ENCODE measurements at places on chromosomes 16 and 17. TPM values are rescaled to one million over a fixed set of nuclear protein-coding genes. Genes with fewer than 3 reads are reported as not detected.

DNA sequence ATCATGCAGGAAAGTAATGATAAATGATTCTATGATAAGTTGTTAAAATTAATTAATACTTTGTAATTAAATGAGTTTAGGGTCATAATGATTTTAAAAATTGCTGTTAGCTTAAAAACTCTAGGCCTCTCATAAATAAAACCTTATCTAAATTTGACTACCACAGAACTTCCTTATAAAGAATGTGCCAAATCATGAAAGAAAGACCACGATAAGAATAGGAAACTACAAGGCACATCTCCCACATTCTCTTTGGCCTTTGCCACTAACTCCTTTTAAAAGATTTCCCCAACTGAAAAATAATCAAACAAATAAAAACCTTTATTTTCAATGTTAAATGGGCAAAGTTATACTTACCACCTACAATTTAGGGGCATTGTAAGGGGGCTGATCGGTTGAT lies 164.6 kb upstream of the C17orf78 start:
- no peak for DNase-seq
- no peaks in the 10 kb centered on the region for H3K4me1 ChIP-seq

GRCh38 chr17:5560361-5560988 lies 23.8 kb downstream of the NLRP1 start:
- DNase-seq, result no peak
- H3K4me3 ChIP-seq, result no peak overlapping the region
- H3K4me1 ChIP-seq, result peaks cover 3% of the 10 kb centered on the region
- no peak overlapping the region for H3K27ac ChIP-seq
- H3K36me3 ChIP-seq, result peaks cover 3% of the 10 kb centered on the region
- H3K27me3 ChIP-seq, result no peaks in the 10 kb centered on the region

Gene CSH1
- total RNA-seq, result not detected

DNA sequence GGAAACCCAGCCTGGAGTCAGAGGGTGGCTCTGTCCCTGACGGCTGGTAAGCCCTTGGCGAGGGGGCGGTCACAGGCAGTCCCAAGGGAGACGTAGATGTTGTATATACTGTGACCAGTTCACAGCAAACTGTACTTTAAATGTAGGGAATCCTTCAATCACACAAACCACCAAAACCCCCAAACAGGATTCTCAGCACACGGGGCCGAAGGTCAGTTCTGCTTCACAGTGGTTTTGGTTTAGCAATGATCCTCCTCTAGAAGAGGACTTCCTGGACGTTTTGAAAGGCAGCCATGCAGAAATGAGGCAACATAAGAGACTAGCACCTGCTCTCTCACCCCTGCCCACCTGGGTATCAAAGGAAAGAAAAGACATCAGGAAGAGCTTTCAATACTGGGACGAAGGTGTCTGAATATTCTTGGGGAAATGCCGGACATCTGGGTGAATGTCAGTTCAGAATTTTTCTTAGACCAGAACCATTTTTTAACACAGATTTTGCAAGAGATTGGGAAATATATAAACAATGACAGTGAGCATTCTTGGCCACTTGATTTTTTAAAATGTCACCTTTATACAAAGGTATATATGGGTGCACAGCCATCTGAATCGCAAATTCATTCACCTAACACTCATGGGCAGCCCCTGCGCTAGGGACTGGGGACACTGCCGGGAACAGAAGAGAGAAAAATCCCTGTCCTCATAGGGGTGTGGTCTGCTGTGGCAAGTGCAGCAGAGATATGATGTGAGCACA lies 74.2 kb downstream of the CRISPLD2 start:
- peak; percentile 71 for DNase-seq
- peaks cover 1% of the 10 kb centered on the region for H3K36me3 ChIP-seq
- no peak overlapping the region for H3K4me3 ChIP-seq
- H3K27me3 ChIP-seq, result no peaks in the 10 kb centered on the region

Gene CCDC78
- total RNA-seq, result 1.8 TPM

GRCh38 chr17:49403514-49404289 lies 11.0 kb downstream of the PHB1 start:
- H3K27ac ChIP-seq, result no peak overlapping the region
- no peaks in the 10 kb centered on the region for H3K27me3 ChIP-seq
- peaks cover 21% of the 10 kb centered on the region for H3K36me3 ChIP-seq
- no peak overlapping the region for H3K4me3 ChIP-seq
- H3K4me1 ChIP-seq, result peaks cover 5% of the 10 kb centered on the region

- H3K27ac ChIP-seq, result no peak overlapping the region
- peak; percentile 21 for DNase-seq
- peaks cover 8% of the 10 kb centered on the region for H3K4me1 ChIP-seq
- peak overlapping the region; percentile 60 for H3K4me3 ChIP-seq
These were observed 16.5 kb upstream of the EEF2K start for GRCh38 chr16:22189473-22190080.

DNA sequence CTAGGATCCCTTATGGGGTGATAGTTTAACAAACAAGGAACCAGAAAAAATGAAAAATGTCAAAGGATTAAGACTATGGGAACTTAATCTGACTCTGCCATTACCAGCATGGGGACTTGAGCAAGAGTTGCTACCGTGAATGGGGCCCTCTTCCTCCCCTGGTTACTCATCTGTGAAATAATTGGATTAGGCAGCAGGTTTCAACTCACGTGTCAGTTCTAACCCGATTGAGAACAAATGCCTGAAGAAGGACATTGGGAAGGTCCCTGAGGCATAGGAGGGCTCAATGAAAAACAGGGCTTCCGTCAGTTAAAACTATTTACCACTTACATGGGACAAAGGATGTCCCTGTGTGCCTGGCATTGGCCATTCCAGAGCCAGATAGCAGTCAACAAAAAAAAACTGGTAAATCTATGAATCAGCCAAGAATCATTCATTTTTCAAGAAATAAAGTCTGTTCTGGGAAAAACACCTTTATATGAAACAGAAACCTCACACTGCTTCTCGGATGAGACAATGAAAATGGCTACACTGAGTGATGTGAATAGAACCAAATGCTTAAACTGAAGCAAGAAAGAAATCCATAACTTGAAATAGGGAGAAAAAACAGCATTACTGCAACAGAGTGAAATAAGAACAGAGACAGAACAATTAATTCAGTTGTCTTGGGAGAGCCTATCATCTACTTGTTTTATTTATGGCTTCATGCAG lies 104.3 kb downstream of the ADAMTS18 start:
- no peaks in the 10 kb centered on the region for H3K36me3 ChIP-seq
- no peaks in the 10 kb centered on the region for H3K27me3 ChIP-seq
- H3K27ac ChIP-seq, result no peak overlapping the region

Gene TRIM47
- 18.2 TPM for total RNA-seq

GRCh38 chr16:3389663-3390338 lies 11.0 kb downstream of the ZSCAN32 start:
- peaks cover 14% of the 10 kb centered on the region for H3K36me3 ChIP-seq
- no peaks in the 10 kb centered on the region for H3K27me3 ChIP-seq
- H3K4me1 ChIP-seq, result no peaks in the 10 kb centered on the region
- no peak overlapping the region for H3K4me3 ChIP-seq
- DNase-seq, result no peak

GRCh38 chr16:52757746-52758472 lies 211.0 kb upstream of the TOX3 start:
- no peak overlapping the region for H3K4me3 ChIP-seq
- no peaks in the 10 kb centered on the region for H3K36me3 ChIP-seq
- no peak for DNase-seq
- H3K27me3 ChIP-seq, result no peaks in the 10 kb centered on the region

DNA sequence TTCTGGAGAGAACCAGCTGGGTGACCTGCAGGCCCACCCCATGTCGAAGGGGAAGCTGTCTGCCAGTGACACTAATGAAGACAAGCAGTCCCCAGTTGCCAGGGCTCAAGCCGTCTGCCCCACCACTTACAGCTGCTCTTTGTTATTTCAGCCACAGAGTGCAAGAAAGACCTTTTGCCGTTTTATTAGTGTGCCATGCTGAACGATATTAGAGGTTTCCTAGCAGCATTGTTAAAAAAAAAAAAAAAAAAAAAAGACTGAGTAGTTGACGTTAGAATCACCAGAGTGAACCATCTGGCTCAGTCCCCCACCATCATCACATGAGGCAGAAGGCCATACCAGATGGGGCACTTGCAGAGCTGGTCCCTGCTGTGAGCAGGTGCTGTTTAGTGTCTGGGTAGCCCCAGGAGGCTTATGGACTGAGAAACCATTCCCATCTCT lies 26.5 kb upstream of the SLC39A11 start:
- no peaks in the 10 kb centered on the region for H3K27me3 ChIP-seq
- H3K4me1 ChIP-seq, result no peaks in the 10 kb centered on the region
- H3K27ac ChIP-seq, result no peak overlapping the region
- no peaks in the 10 kb centered on the region for H3K36me3 ChIP-seq
- H3K4me3 ChIP-seq, result no peak overlapping the region

DNA sequence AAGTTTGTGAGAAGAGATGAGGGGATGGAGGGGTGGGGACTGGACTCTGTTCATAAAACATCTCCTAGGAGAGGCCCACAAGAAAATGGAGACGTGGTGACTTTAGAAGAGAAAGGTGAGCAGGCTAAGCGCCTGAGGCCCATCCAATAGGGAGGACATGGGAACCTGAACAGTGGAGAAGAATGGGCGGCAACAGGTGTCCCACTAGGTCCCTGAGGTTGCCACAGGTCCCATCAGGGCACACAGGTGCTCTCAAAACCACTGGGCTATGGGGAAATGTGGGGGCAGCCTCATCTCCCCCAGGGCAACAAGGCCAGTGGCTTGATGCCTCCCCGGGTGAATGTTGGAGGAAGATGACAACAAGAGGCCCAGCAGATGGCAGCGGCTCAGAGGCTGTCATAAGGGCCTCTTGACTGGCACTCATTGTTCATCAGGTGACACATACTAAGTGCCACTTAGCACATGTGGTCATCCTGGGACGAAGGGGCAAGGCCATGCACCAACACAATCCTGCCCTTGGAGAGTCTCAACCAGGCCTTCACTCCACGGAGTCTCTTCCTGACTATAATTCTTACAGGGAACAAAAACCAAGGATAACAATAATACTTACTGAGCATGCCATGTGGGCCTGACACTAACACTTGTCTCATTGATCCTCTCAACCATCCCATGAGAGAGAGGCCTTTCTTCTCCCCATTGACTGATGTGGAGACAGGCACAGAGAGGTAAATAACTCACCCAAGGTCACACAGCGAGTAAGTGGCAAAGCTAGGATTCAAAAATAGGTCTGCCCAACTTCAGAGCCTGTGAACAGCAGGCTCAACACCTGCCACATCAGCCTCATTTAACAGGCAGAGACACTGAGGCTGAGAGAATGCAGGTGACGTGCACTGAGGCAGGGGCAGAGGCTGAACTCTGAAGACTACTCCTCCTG lies 38.0 kb downstream of the CUEDC1 start:
- H3K4me3 ChIP-seq, result no peak overlapping the region
- no peak for DNase-seq
- no peak overlapping the region for H3K27ac ChIP-seq

DNA sequence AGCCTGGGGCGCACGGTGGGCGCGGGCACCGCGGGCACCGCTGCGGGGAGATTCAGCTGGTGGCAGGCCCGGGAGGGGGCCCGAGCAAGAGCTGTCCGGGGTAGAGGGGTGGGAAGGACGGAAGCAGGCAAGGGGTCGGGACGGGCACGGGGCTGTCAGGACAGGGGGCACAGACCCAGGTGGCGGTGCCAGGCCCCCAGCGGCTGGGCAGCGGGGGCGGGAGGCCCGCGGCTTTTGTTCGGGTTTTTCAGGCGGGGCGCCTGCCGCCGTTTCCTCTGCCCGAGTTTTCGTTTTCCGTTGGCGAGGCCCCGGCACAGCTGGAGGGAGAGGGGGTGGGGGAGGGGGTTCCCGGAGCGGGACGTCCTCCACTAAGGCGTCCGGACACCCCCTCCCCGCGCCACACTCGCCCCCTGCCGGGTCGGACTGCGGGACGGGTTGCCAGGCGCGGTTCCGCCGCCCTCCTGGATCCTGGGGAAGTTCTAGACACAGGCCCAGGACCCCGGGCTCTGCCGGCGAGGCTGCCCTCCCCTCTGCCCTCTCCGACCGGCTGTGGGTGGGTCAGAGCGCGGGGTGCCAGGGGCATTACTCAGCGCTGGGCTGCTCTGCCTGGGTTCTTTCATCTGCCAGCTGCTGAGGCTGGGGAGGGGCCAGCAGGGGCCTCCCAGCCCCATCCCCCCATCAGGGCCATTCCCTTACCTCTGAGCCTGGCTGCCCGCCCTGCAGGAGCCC lies 543 bp downstream of the ARHGAP23 start:
- H3K27me3 ChIP-seq, result no peaks in the 10 kb centered on the region
- peak overlapping the region; percentile 63 for H3K27ac ChIP-seq
- peak overlapping the region; percentile 79 for H3K4me3 ChIP-seq

Gene HBZ
- total RNA-seq, result not detected

DNA sequence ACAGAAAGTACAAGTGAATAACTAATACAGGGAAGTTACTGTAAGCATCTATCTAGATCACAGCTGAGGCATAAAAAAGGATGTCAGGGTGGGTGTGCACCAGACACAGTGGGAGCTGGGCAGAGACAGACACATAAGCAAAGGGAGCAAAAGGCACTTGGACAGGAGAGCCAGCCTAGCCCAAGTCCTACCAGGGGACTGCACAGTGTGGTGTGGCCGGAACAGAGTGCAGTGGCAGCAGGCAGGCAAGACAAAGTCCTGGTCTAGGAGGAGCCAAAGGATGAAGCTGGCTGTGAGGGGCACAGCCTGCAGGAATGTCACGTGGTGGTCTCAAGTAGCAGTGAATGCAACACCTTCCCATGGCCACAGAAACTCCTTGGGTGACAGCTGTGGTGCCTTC lies 21.9 kb downstream of the RAD51D start:
- no peak for DNase-seq
- H3K27ac ChIP-seq, result no peak overlapping the region
- H3K4me3 ChIP-seq, result no peak overlapping the region
- peaks cover 3% of the 10 kb centered on the region for H3K36me3 ChIP-seq
- peaks cover 4% of the 10 kb centered on the region for H3K4me1 ChIP-seq

GRCh38 chr16:69909760-69910159 lies 41.4 kb upstream of the CLEC18A start:
- H3K27ac ChIP-seq, result no peak overlapping the region
- no peaks in the 10 kb centered on the region for H3K36me3 ChIP-seq
- peaks cover 11% of the 10 kb centered on the region for H3K4me1 ChIP-seq
- H3K4me3 ChIP-seq, result no peak overlapping the region
- DNase-seq, result no peak
- no peaks in the 10 kb centered on the region for H3K27me3 ChIP-seq

DNA sequence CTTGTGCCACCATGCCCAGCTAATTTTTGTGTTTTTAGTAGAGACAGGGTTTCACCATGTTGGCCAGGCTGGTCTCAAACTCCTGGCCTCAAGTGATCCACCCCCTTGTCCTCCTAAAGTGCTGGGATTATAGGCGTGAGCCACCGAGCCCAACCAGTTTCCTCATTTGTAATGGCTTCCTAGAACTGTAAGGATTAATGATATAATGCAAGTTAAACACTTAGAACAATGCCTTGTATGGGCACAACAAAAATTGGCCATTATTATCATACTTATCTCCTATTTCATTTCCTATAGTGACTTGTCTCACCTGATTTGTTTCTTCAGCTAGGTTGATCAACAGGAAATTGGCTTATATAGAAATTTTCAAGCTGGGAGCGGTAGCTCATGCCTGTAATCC lies 14.1 kb downstream of the TUBD1 start:
- no peaks in the 10 kb centered on the region for H3K4me1 ChIP-seq
- no peaks in the 10 kb centered on the region for H3K27me3 ChIP-seq
- H3K36me3 ChIP-seq, result no peaks in the 10 kb centered on the region
- no peak for DNase-seq

DNA sequence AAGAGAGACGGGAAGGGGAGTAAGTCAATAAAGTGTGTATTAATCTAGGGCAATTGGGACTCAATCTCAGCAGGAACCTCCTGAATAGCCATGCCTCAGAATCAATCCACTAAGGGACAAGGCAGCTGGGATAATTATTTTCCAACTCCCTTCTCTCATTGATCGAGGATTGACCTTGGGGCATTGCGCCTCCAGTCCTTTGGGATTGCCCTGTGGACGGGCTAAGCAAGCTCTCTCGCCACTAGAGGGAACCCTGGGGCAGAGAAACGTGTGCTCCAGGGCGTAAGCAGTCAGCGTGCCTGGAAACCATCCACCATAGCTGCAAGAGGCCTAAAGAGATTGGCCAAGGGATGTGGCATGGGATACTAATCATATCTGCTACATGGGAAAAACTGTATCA lies 53.9 kb upstream of the ERCC4 start:
- H3K36me3 ChIP-seq, result no peaks in the 10 kb centered on the region
- peak; percentile 90 for DNase-seq
- no peaks in the 10 kb centered on the region for H3K4me1 ChIP-seq
